ENCODE measurements at places on chromosomes 5 and 9.
A peak's percentile ranks its signal among the peaks of the same experiment; 100 is the strongest.

DNA sequence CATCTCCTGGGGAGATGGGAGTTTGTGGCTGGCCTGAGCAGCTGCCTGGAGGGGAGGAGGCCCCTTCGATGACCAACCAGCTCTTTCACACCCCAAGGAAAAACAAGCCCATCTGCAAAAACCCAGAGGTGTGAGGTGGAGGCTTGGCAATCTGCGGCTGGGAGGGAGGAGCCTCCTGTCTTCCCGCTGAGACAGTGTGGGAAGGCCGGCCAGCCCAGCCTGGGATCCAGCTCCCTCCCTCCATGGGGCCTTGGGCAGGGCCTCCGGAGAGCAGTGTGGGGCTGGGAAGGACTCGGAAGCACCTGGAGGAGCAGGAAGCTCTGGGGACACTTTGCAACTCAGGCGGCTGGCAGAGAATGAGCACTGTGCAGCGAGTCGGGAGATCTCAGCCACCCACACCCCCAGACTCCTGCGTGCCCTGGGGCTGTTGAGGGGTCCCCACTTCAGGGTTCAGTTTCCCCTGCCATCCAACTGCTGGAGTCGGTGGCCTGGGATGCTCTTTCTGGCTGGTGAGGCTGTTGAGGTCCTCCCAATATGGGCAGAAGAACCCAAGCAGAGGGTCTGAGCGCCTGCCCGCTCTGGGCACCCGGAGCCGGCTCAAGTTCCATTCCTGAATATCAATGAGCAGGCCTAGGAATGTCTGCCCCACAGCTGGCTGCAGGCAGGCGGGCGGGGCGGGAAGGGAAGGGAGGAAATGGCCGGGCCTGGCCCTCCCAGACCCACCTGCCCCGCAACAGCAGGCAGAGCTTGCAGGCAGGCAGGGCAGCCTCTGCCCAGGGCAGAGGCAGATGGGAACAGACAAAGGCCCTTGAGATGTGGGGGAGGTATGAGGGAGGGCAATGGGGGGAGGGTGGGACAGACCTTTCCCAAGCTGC is 101.1 kb downstream of the FGF18 start:
- H3K4me3 ChIP-seq = no peak overlapping the region
- H3K4me1 ChIP-seq = peaks cover 37% of the 10 kb centered on the region

GRCh38 chr5:149125386-149125891 is 15.9 kb upstream of the ABLIM3 start:
- H3K36me3 ChIP-seq = no peaks in the 10 kb centered on the region
- no peak for DNase-seq
- no peak overlapping the region for H3K4me3 ChIP-seq
- H3K27me3 ChIP-seq = no peaks in the 10 kb centered on the region

DNA sequence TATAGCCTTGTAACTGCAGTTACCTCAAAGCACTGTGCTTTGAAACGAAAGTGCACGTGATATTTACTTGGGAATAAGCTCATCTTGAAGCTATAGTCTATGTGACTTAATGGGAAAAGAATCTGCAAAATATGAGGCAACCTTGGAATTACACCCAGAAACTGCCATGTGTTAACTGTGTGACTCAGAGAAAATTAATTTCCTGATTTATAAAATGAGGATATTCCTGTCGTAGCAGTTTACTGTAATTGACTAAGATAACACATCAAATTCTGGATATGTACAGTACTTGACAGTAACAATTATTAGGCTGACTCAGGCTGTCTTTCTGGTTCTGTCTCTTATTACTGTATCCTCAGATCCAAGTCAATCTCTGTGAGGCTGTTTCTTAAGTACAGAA is 1079.9 kb upstream of the ACO1 start:
- no peaks in the 10 kb centered on the region for H3K27me3 ChIP-seq
- no peak overlapping the region for H3K4me3 ChIP-seq
- no peaks in the 10 kb centered on the region for H3K4me1 ChIP-seq
- DNase-seq = no peak
- no peaks in the 10 kb centered on the region for H3K36me3 ChIP-seq

DNA sequence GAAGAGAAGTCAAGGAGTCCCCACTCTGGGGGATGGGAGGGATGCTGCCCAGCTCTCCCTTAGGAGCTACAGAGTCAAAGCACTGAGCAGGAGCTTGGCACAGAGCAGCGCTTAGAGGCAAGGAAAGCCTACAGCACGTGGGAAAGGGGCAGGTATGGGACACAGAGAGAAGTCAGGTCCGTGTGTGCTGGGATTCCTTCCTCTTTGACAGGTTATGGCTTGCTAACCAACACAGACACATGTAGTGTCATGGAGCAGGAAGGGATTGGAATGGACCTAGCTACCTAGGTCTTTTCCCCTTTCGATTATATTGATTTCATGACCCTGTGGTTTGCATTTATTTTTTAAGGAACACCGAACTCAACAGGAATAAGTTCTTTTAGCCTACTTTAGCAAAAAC is 208.5 kb upstream of the TUT7 start:
- H3K36me3 ChIP-seq = no peaks in the 10 kb centered on the region
- peaks cover 14% of the 10 kb centered on the region for H3K4me1 ChIP-seq
- H3K27me3 ChIP-seq = no peaks in the 10 kb centered on the region
- H3K27ac ChIP-seq = no peak overlapping the region

GRCh38 chr5:79849061-79849460 is 142.0 kb downstream of the MTX3 start:
- H3K4me1 ChIP-seq = peaks cover 4% of the 10 kb centered on the region
- H3K4me3 ChIP-seq = no peak overlapping the region
- H3K36me3 ChIP-seq = no peaks in the 10 kb centered on the region
- peak; percentile 25 for DNase-seq

DNA sequence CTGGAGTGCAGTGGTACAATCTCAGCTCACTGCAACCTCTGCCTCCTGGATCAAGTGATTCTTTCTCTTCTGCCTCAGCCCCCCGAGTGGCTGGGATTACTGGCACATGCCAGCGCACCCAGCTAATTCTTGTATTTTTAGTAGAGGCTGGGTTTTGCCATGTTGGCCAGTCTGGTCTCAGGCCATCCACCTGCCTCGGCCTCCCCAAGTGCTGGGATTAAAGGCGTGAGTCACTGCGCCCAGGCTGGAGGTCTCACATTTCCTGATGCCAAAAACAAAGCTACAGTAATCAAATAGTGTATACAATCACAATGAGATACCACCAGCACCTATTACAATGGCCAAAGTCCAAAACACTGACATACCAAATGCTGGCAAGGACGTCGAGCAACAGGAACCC is 51.1 kb downstream of the TTLL11 start:
- H3K4me3 ChIP-seq = no peak overlapping the region
- DNase-seq = no peak
- H3K27ac ChIP-seq = no peak overlapping the region
- H3K27me3 ChIP-seq = no peaks in the 10 kb centered on the region

DNA sequence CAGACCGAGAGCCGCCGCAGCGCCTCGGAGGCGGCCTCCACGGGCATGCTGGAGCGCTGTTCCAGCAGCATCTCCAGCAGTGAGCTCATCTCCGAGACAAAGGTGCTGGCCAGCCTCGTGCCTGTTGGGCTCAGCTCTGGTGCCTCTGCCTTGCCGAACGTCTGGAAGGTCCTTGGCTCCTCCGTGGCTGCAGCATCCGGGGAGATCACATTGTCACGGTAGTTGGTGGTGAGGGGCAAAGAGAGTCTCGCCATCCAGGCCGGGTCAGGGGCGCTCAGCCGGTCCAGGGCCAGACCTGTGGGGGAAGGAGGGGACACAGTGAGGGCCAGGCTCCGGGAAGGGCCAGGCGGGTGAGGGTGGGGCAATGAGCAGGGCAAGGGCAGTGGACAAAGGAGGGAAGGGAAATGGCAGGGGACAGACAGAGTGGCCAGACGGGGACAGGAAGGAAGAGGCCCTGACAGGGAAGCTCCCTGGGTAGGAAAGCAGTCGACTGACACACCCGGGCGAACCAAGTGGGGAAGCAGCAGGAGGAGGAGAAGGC is 12.4 kb downstream of the PCDH12 start:
- H3K4me1 ChIP-seq = peaks cover 35% of the 10 kb centered on the region
- H3K27me3 ChIP-seq = no peaks in the 10 kb centered on the region

- no peak overlapping the region for H3K27ac ChIP-seq
- H3K36me3 ChIP-seq = no peaks in the 10 kb centered on the region
- H3K27me3 ChIP-seq = no peaks in the 10 kb centered on the region
- H3K4me1 ChIP-seq = no peaks in the 10 kb centered on the region
- no peak overlapping the region for H3K4me3 ChIP-seq
These were observed 250.4 kb downstream of the FSTL4 start for GRCh38 chr5:133361922-133362321.

- no peaks in the 10 kb centered on the region for H3K36me3 ChIP-seq
- H3K4me1 ChIP-seq = no peaks in the 10 kb centered on the region
- no peak overlapping the region for H3K4me3 ChIP-seq
- no peaks in the 10 kb centered on the region for H3K27me3 ChIP-seq
- H3K27ac ChIP-seq = no peak overlapping the region
These were observed 75.0 kb upstream of the SLC1A1 start for GRCh38 chr9:4415281-4415680.

DNA sequence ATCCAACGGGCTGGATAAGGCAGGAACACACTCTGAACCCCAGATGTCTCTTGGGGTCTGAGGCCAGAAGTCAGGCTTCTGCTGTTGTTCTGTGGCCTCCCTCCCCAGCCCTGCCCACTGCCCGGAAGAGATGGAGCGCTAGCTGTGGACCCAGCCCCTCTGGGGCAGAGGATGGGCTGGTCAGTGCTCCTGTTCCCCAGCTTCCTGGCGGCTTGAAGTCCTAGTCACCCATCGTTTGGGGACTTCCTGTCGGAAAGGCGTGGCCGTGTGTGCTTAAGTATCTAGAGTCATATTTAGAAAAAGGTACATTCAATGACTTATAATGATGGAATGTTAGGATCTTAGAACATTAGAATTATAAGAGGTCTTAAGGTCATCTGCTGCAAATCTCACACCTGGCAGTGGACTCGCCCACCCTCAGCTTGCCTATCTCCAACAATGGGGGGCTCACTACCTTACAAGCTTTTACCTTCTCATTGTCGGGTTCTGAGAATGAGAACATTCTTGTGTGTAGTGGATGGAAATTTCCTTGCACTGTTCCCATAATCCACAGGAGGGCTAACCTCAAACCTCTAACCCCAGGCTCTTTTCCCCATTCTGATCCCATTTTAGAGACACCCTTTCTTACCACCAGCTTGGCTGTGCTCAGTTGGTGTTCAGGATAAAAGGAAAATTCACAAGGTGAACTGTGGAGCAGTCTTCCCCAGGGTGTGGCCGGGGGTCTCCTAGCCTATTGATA is 13.4 kb upstream of the AIF1L start:
- H3K27me3 ChIP-seq = no peaks in the 10 kb centered on the region
- DNase-seq = no peak
- no peaks in the 10 kb centered on the region for H3K4me1 ChIP-seq
- no peak overlapping the region for H3K27ac ChIP-seq
- H3K36me3 ChIP-seq = no peaks in the 10 kb centered on the region
